ENCODE measurements at places on chromosomes 3 and 15.

- DNase-seq = no peak
Measured at GRCh38 chr3:69085168-69085832, 563 bp downstream of the ARL6IP5 start.

GRCh38 chr15:26391567-26392194 is 381.2 kb downstream of the GABRB3 start:
- DNase-seq = no peak

DNA sequence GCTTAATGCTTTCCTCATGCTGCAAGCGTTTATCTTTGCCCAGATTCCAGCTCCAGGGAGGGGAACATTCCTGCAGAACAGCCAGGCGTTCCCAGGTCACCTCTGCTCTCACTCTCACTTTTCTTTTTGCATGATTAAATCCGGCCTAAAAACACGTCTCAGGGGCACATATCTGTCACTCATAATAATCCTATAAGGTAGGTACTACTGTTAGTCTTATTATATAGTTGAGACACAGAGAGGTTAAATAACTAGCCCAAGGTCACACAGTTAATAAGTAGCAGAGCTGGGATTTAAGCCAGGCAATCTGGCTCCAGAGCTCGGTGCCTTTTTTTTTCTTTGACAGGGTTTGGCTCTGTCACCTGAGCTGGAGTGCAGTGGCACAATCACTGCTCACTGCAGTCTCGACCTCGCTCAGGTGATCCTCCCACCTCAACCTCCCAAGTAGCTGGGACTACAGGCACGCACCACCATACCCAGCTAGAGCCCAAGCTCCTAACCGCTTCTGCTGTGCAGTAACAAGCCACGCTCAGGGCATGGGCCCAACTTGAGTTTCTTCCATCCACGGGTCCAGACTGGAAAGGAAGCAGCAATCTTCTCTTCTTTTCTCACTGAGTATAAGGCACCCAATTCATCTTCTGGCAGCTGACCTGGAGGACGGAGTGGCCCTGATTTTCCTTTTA is 96.5 kb downstream of the LIPC start:
- DNase-seq = no peak

DNA sequence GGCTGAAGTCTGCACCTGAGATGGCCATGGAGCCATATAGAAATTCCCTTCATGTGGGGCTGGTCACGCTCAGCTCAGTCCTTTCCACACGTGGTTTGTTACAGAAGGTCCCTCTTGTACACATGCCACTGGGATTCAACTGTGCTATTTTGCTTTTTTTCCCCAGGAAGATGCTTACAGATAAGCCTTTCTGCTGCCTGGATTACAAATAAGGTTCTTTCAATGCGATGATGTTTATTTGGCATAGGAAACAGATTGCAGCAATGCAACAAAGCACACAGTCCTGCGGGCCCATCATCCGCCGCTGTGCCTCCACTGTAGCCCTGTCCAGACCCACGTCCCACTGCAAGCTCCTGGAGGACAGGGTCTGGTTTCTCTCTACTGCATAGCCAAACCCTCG is 124.8 kb downstream of the XXYLT1 start:
- no peak for DNase-seq

- DNase-seq = no peak
Measured at GRCh38 chr3:142213298-142213697, 12.1 kb downstream of the GK5 start.

GRCh38 chr3:79056498-79056897 is 711.3 kb downstream of the ROBO1 start:
- DNase-seq = no peak

DNA sequence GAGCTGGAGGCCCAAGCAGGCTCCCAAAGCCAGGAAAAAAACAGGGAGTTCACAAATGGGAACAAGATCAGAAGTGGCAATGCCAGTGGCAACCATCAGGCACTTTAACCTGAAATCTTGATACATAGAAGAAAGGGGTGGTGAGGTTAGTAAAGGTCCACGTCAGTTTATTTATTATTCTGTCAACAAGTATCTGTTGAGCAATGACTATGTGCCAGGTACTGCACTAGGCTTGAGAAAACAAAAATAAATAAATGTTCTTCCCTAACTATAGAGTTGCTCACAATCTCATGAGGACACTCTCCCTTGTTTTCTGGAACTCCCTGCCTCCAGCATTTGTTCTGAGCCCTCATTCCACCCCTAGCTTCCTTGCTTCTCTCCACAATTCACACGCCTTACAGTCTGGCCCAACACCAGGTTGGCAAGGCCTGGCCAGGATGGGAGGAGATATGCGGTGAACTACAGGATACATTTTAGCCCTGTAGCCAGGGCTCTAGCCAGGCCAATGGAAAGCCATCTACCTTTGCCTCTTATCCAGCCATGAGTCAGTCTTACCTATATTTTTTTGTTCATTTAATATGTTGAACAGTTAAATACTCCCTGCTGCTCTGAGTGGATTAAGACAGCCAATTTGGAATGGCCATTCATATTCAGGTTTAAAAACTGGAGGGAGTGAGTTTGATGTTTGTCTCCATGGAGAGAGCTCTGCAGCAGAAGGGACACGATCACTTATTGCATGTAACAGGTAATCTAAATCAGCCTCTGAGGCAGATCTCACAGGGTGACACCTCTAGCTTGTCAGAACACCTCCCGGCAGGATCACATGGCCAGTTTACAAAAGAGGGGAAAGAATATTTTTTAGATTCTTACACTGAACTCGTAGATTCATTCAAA is 161.9 kb upstream of the ATP11B start:
- no peak for DNase-seq

DNA sequence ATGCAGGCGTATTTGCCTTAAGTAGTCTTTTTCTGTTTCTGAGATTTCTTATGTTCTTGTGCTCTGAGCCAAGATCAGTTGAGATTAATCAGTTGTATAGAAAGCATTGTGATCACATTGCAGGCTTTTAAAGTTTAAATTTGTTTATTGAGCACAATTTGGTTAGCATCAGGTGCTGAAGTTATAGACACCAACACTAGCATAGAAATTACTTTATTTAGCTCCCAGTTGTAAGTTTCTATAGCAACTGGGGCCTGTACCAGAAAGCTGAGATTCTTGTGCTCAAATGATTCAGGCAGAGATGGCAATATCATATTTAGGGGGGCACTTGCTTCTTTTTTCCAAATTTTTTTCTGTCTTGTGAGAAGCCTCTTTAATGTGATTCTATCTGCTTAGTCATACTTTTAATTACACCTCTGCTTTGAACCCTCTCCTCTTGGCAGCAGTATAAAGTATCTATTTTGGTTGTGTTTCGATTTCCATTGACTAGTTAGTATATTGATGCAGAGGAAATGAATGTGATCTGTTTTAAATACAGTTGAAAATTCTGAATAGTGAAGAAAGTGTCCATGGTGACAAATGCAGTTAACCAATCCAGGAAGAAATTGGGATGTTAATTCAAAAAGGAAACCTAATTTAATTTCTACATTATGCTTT is 241.7 kb upstream of the GBE1 start:
- no peak for DNase-seq

GRCh38 chr3:102169915-102170479 is 264.8 kb upstream of the ZPLD1 start:
- DNase-seq = no peak

GRCh38 chr15:68821841-68822381 is 1.2 kb upstream of the ANP32A start:
- no peak for DNase-seq

DNA sequence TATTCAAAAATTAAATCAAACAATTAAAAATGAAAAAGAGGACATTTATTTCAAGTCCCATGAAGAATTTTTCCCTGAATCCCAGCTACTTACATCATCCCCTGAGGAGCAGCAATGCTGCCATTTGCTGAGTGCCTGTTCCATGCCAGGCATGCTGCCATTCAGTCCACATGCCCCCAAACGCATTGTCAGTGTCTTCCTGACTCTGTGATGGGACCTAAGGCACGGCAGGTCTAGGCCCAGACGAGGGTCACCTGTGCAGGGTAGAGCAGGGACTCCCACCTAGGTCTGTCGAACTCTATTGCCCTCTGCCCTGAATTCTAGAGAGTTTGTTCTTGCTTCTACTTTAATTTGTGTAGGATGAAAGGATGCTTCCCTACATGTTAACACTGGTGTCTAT is 7.0 kb downstream of the PSTPIP1 start:
- DNase-seq = no peak

GRCh38 chr15:20357481-20358065 is 184.0 kb downstream of the GOLGA6L6 start:
- DNase-seq = no peak

GRCh38 chr15:58549785-58550074 is 117.9 kb downstream of the LIPC start:
- DNase-seq = no peak

DNA sequence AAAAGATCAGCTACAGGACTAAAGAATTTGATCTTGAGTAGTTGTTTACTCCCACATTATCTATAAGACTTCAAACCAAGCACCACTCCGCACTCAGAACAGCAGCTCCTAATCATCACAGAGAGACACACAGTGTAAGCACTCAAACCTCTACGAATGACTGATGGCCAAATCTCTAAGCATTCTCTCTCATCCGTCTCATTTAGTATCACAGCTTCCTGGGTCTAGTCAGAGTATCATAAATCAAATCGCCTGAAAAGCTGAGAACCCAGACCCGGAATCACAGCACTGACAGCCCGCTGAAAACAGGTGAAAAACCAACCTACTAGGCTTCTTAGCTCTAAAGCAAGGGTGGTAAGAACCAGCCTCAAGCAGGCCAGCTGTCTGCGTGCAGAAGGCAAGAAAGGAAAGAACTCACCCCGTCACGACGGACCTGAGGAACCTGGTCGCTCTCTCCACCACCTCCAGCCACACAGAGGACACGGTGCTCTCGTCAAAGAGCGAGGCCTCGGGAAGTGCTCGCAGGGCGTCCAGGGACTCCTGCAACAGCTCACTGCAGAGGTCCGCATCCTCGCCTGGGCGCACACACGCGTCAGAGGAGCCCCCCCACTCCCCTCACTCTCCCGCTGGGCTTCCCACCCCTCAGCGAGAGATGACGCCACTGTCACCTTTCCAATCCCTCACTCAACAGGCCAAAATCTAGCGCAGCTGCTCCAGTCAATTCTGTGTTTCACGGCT is 47.9 kb downstream of the HERC2 start:
- no peak for DNase-seq

- DNase-seq = no peak
Measured at GRCh38 chr3:24496529-24497482, 2.2 kb upstream of the THRB start.

- DNase-seq = no peak
Measured at GRCh38 chr3:50155891-50156290, 767 bp downstream of the SEMA3F start.

DNA sequence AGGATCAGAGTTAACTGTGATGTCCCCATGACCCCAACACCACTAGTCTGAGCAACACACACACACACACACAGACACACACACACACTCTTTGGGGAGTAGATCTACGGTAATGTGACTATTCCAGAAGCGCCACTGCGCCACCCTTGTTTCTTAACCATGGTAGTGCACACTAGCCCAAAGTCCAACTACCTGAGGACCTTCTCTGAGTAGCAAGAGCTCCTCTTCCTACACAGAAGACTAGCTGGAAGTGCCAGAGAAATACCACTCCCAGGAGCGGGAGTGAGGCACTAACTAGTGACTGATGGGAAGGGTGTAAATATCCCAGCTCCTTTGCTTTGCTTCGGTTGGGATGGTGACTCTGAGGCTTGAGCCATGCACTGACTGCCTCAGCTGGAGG is 96.0 kb upstream of the EIF1B start:
- DNase-seq = no peak

- DNase-seq = no peak
Measured at GRCh38 chr3:101989578-101990200, 140.4 kb downstream of the NFKBIZ start.

DNA sequence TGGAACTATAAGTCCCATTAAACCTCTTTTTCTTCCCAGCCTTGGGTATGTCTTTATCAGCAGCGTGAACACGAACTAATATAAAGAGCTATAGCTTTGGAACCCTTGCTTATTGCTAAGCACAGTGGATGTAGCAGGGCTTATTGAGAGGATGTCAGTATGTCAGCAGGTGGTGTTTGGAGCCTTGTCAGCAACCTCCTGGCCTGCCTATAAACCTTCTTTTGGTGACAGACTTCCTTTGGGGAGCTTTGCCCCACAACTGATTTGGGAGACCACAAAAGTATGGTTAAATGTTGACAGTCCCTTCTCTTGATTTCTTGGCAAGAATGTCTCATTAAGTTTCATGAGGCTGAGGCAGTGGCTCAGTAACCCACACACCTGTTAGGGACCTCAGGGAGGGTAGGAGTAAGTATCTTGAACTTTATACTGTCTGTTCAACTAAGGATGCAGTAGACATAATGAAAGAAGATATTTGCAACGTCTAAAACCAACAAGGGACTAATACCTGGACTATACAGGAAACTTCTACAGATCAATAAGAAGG is 14.8 kb downstream of the CCNDBP1 start:
- DNase-seq = no peak

DNA sequence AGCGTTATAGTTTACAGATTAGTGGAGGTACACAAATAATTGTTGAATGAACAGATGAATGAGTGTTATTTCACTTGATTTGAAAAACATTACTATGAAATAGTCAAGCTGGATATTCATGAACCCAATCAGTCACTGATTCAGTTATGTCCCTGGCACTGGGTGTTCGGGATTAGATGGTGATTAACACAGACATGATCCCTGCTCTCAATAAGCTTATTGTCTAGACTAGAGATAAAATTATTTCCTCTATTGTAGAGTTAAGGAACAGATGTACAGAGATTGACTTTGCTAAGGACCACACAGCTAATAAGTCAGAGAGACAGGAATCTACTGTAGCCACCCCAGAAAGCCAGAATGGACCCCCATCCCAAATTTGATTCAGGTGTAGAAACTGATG is 963 bp downstream of the GRAMD1C start:
- no peak for DNase-seq

DNA sequence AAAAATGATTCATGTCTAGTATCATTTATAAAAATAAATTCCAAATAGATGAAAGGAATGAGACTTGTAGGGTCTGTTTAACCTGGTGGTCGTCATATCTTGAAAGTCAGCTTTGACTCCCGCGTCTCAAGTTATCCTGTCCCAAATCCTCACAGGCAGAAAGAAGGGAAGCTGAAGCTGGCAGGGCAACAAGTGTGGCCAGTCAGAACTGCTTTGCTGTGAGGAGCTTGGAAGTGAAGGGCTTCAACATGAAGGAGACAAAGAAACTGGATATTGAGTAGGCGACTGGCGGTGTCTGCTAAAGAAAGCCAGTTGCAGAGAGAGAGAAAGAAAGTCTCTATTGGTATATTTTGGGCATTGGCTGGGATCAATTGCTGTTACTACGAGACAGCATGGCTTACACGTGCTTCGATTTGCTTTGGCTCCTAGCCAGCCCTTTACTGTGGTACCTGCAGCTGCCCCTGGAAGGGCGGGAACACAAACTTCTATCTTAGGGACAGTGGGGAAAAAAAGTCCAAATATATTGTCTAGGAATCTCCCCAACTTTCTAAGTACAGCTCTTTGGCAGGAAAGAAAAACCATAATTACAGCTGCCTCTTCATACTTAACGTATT is 107.2 kb downstream of the CHST2 start:
- no peak for DNase-seq

GRCh38 chr3:127050733-127051132 is 67.8 kb downstream of the PLXNA1 start:
- no peak for DNase-seq

Data from CD8-positive, alpha-beta memory T cell (primary cell).